SHP77 (cell line): ENCODE measurements at places on chromosomes 13 and 19.

DNA sequence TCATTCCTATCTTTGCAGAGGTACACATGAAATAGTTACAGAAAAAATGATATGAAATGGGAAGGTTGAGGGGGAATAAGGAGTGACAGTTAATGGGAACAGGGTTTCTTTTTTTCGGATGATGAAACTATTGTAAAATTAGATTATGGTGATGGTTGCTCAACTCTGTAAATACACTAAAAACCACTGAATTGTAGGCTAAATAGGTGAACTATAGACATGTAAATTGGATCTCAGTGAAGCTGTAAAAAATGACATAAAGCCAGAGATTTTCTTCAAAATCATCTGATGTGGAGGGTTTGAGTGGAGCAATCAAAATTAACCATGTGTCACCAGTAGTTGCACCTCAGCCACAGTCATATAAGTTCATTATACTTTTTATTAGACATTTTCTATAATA is 6.6 kb upstream of the FLT3 start:
- DNase-seq = no peak

DNA sequence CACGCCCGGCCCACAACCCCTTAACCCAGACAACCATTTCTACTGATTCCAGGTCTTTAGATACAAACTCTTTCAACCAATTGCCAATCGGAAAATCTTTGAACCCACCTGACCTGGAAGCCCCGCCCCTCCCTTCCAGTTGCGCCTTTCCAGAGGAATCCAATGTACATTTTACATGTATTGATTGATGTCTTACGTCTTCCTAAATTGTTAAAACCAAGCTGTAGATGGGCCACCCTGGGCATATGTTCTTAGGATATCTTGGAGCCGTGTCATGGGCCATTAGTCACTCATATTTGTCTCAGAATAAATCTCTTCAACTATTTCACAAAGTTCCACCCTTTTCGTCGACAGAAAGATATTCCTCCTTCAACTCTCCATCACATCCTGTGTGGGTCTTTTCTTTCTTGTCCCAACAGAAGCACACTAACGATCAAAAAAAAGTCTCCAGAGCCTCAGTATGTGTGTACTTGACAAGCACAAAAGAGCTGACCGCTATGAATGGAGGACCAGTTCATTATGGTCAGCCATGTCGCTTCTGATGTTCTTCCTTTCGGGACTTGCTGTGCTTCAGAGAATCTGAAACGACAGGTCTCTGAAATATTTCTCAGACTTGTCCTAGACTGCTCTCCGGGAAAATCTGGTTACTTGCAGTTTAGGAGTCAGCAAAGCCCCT is 601 bp upstream of the ZNF749 start:
- no peak for DNase-seq

GRCh38 chr19:29833614-29834261 is 21.9 kb downstream of the CCNE1 start:
- DNase-seq = no peak

DNA sequence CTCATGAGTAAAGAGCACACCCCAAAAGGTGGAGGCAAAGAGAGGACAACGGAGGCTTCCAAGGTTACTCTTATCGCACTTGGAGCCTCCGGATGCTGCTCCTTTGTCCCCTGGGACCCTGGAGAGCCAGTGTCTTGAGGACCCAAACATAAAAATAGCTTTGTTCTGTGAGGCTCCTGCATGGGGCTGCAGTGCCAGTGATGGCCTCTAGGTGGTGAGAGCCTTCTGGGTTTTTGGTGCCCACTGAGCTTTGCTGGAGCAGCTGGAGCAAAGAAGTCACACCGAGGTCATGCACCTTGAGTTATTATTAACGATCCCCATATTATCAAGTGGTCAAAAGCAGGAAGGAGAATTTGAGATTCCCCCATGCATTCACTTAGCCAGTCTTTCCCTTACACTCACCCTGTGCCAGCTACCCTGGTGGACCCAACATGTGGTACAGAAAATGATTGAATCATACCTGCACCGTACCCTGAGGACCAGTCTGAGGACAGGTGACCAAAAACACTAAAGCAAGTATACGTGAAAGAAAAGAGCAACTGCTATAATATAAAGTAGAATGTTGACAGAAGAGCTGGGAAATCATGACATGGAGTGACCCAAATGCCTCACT is 41.5 kb downstream of the ZNF682 start:
- DNase-seq = peak; percentile 1

DNA sequence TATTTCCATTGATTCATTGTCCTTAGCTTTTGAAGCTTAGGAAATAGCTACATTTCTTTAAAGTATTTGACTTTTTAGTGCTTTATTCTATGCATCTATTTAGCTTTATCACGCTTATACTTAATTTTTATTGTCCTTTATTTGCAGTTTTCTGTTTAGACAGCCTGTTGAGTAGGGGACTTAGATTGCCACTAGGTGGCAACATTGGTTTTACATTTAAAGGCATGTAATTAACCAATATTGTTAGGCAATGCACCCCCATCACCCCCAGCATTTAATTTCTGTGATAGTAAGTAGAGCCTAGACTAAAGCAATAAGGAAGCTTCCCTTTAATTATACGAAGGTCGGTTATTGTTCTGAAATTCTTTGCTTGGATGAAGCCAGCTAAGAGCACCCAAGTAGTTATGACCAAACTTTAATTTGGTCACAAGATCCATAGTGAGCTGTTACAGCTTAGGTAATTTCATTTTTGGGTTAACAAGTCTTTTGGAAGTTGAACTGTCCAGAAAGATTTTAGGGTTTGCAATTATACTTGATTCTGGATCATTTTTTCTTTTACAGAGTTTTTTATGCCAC is 36.5 kb downstream of the B3GLCT start:
- DNase-seq = peak; percentile 5

GRCh38 chr19:15173746-15174404 is 26.9 kb downstream of the NOTCH3 start:
- DNase-seq = no peak
